ENCODE measurements at places on chromosomes 12 and 14. TPM values are rescaled to one million over a fixed set of nuclear protein-coding genes. Genes with fewer than 3 reads are reported as not detected.

The BMAL2 gene
- 10.3 TPM for total RNA-seq

The AHNAK2 gene
- total RNA-seq = 167 TPM

The OR4E2 gene
- total RNA-seq = not detected

The DPY19L2 gene
- total RNA-seq = 6.8 TPM

The NPC2 gene
- 268 TPM for total RNA-seq
